ENCODE measurements at places on chromosomes 7 and 10.

DNA sequence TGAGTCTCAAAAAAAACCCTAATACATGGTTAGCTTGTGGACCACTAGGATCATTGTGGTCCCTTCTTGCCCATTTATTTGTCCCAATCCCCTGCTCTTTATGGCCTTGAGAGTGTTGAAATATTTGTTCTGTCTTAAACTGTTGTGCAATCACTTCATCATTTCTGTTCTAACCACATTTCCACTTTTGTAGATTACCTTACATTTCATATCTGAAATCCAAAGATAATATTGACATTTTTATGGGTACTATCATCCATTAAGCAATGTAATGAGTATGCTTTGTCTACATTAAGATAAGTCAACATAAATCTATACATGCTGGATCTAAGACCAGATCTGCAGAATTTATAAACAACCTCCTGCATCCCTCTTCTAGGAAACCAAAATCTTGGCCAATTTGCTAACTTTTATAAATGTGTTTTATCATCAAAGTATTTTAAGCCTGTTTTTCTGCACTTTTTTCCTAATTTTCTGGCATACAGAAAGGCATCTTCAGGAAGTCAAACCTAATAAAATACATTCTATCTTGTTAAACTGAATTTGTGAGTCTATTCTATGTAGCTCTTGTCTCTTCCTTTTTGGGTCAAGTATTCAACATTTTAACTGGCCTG, 359.4 kb upstream of the CELF2 start:
- DNase-seq, result no peak
- no peak overlapping the region for H3K27ac ChIP-seq
- no peaks in the 10 kb centered on the region for H3K36me3 ChIP-seq
- H3K4me1 ChIP-seq, result no peaks in the 10 kb centered on the region
- peaks cover 5% of the 10 kb centered on the region for H3K27me3 ChIP-seq

DNA sequence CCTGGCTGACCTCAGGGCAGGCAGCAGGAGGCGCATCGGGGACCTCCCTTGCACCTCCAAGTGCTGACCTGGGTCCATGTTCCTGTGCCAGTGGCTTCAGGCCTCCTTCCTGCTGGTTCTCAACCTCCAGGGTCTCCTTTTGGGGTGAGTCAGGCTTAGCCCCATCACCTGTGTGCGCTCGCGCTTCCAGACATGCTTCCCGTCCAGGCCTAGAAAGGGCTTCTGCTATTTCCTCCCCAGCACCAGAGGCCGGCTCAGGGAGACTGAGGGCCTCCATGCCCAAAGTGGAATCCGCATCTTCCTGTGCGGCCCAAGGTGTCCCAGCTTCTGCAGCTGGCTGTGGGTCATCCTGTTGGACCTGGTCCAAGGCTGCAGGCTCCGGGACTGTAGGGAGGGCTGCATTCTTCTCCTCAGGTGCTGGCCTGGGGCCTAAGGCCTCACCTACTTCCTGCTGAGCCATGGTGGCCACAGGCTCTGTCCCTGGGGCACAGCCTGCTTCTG, 5.9 kb downstream of the NACAD start:
- H3K4me3 ChIP-seq, result no peak overlapping the region
- no peak overlapping the region for H3K27ac ChIP-seq
- no peak for DNase-seq
- H3K4me1 ChIP-seq, result no peaks in the 10 kb centered on the region

DNA sequence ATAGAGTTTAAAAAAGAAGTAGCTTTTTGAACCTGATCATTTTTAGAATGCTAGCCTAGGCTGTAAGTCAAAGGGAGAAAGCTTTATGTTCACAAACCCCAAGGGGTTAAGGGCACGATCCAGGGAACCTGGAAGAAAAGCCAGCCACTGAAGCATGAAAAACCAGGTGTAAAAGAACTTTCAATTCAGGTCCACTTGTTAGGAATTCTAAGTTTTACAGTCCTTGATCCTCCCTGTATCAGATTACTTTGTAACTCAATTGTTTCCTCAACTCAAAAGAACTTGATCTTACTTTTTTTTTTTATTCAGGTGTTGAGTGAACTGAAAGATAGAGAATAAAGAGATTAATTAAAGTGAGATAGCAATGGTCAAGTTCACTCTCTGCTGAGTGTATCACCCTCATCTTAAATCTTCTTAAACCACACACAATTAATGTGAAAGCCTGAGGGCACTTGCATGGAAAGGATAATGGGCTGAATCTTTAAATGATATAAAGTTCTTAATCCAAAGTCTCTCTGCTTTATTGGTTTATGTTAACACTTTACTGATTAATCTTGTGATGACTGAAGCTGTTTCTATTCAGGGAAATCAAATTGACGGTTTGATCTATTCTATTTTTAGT, 672.2 kb upstream of the LRRN3 start:
- no peak overlapping the region for H3K27ac ChIP-seq
- H3K27me3 ChIP-seq, result no peaks in the 10 kb centered on the region
- H3K4me3 ChIP-seq, result no peak overlapping the region
- H3K4me1 ChIP-seq, result no peaks in the 10 kb centered on the region
- H3K36me3 ChIP-seq, result no peaks in the 10 kb centered on the region
- no peak for DNase-seq

DNA sequence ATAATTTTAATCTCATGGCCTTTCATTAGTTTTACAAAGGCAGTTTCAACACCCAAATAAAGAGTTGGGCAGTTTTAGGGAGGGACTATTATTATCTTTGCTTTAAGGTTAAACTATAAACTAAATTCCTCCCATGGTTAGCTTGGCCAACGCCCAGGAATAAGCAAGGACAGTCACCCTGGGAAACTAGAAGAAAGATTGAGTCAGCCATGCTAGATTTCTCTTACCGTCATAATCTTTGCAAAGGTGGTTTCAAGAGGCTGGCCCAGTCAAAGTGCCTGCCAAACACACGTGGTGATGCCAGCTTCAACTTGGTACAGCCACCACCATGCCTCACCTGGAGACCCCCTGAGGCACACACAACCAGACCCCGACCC, 317.4 kb upstream of the SP8 start:
- H3K36me3 ChIP-seq, result no peaks in the 10 kb centered on the region
- no peak overlapping the region for H3K4me3 ChIP-seq
- no peaks in the 10 kb centered on the region for H3K4me1 ChIP-seq
- no peaks in the 10 kb centered on the region for H3K27me3 ChIP-seq

- peaks cover 38% of the 10 kb centered on the region for H3K36me3 ChIP-seq
- H3K4me3 ChIP-seq, result peak overlapping the region; percentile 59
- DNase-seq, result no peak
- H3K4me1 ChIP-seq, result peaks cover 63% of the 10 kb centered on the region
- H3K27ac ChIP-seq, result peak overlapping the region; percentile 57
These were observed 1.6 kb upstream of the EPC1 start for GRCh38 chr10:32348297-32349198.

DNA sequence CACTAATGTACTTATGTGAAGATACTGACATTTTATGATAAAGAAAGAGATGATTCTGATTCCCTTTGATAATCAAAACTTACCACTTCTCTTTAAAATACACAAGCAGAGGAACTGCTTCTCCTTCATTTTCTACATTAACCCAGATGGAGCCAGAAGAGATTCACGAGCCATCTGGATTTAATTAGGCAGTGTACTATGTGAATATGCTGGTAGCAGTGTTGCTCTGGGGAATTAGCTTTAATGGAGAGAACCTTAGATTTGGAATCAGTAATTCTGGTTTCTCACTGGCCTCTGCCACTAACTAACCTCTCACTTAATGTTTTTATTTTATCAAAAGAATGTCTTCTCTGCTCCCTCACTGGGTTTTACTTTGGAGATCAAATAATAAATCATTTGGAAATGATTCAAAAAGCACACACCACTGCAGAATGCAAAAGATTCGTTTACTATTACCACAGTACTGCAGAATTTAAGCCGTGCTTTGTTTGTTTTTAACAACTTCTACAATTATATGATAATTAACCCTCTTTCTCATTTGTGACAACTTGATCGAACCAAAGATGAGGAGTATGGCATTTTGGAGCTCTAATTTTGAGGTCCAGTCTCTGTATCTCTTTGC, 77.5 kb upstream of the PHYHIPL start:
- no peak overlapping the region for H3K4me3 ChIP-seq
- H3K27ac ChIP-seq, result no peak overlapping the region
- no peaks in the 10 kb centered on the region for H3K36me3 ChIP-seq
- H3K4me1 ChIP-seq, result no peaks in the 10 kb centered on the region
- no peak for DNase-seq

DNA sequence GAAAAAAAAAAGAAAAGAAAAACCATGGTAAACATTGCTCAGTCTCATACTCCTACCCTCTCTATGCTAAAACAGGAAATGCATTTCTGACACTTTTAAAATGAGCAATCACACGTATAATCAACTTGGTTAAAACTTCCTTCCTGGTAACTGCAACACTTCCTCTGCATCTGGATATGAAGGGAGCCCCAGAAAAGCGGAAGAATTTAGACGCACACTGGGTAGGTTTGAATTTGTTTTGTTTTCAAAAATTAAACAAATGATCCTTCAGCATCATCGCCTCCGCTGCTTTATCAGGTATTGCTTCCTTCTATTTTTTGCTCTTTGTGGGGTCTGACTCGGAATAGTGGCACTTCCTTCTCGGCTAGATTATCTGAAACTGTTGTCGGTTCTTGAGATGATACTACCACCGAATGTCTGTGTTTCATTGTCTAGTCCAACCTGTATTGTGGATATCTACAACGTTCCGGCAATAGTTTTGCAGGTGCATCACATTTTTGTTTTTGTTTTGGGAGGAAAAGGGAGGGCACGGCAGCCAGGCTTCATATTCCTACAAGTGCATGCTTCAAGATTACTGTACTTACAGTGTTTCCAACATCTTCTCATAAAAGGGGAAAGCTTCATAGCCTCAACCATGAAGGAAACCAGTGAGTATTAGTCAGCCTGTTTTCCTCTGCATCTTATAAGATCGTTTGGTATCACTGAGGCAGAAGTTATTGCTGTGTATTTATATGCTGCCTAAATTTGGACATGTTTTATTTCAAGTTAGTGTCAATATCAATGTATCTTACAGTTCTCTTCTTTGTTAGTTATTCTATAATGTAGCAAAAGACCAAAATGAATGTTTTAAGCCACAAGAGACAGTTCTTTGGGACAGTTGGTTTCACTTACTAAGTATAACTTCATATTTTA, at the start of gene PIK3CG:
Gene PIK3CG (plus strand): TSS at position 153 of the 912 bp plus-strand sequence. CDS start 2,280 bp downstream, outside the sequence.
- peak within 1 kb of the TSS; percentile 87 for H3K4me3 ChIP-seq
- H3K36me3 ChIP-seq, result peaks cover 45% of the 10 kb centered on the region
- H3K27me3 ChIP-seq, result no peaks in the 10 kb centered on the region
- peak; percentile 36 for DNase-seq
- H3K4me1 ChIP-seq, result peaks cover 63% of the 10 kb centered on the region
- peak within 1 kb of the TSS; percentile 96 for H3K27ac ChIP-seq

- H3K36me3 ChIP-seq, result peaks cover 2% of the 10 kb centered on the region
- H3K4me3 ChIP-seq, result peak overlapping the region; percentile 55
- peaks cover 52% of the 10 kb centered on the region for H3K4me1 ChIP-seq
- H3K27ac ChIP-seq, result no peak overlapping the region
- no peak for DNase-seq
These were observed 111.2 kb downstream of the RALA start for GRCh38 chr7:39734633-39735004.

- no peak for DNase-seq
- H3K27ac ChIP-seq, result no peak overlapping the region
- peaks cover 4% of the 10 kb centered on the region for H3K4me1 ChIP-seq
These were observed 120.3 kb downstream of the BUB3 start for GRCh38 chr10:123274306-123275135.

DNA sequence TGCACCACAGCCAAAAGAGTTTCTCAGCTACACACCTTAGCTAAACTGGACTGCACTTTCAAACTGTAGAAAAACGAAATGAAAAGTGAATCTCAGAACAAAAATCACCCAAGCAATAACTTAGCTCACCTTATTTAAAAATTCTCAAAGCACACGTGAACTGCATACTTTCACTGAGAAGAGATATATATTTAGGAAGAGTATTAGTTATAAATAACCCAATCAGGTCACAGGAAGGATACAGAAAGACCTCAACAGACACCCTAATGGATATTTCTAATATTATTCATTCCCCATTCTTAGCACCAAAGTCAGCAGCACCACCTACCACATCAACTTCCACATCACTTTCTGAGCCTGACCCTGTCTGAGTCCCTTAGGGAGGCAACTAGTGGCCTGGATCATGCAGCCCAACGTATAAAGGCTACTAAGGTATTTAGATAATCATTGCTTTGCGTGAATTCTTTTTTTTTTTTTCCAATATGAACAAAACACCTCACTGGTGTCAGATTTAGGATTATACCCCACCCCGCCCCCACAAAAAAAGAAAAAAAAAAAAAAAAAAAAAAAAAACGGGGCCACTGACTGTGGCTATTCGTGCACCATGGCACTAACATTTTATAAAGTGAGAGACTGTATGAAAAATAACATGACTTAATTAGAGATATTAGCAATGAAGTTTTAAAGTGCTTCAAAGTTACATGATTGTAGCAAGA, 2.6 kb downstream of the ABI1 start:
- peaks cover 53% of the 10 kb centered on the region for H3K4me1 ChIP-seq
- H3K36me3 ChIP-seq, result peaks cover 22% of the 10 kb centered on the region
- peak overlapping the region; percentile 7 for H3K27ac ChIP-seq
- peaks cover 10% of the 10 kb centered on the region for H3K27me3 ChIP-seq

GRCh38 chr7:64045301-64046040, at the start of gene ZNF727:
Gene ZNF727, plus strand, starts transcription at chr7:64045434. Its CDS starts 188 bp downstream, at chr7:64045622.
- no peaks in the 10 kb centered on the region for H3K36me3 ChIP-seq
- peak within 1 kb of the TSS; percentile 12 for H3K4me3 ChIP-seq
- no peak within 1 kb of the TSS for H3K27ac ChIP-seq
- H3K4me1 ChIP-seq, result no peaks in the 10 kb centered on the region

- peaks cover 58% of the 10 kb centered on the region for H3K36me3 ChIP-seq
- peaks cover 44% of the 10 kb centered on the region for H3K4me1 ChIP-seq
- no peak for DNase-seq
- no peak overlapping the region for H3K4me3 ChIP-seq
- H3K27me3 ChIP-seq, result no peaks in the 10 kb centered on the region
These were observed 35.5 kb downstream of the MDFIC start for GRCh38 chr7:114957444-114957843.

- DNase-seq, result no peak
- H3K4me1 ChIP-seq, result no peaks in the 10 kb centered on the region
- H3K36me3 ChIP-seq, result no peaks in the 10 kb centered on the region
- H3K27me3 ChIP-seq, result no peaks in the 10 kb centered on the region
These were observed 626.1 kb upstream of the NRG3 start for GRCh38 chr10:81248886-81249285.

DNA sequence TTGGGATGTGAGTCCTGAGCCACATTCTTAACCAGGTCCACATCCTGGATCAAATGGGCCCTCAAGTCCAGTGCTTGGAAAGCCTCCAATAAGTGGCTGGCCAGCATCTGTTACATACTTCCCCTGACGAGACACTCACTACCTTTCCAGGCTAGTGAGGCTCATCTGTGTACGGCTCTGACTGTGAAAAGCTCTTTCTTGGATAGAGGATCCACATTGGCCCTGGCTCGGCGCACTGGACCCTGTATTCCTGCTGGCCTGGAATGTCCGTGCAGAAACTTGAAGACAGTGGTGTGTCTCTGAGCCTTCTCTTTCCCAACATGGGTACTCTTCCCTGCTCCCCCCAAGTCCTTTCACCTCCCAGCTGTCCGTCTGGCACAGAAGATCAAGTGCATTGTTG, 35.5 kb downstream of the MYL10 start:
- no peak for DNase-seq
- H3K4me1 ChIP-seq, result no peaks in the 10 kb centered on the region
- peaks cover 9% of the 10 kb centered on the region for H3K27me3 ChIP-seq
- no peak overlapping the region for H3K4me3 ChIP-seq
